SJSA1 (cell line): ENCODE measurements at places on chromosomes 7 and 10.

DNA sequence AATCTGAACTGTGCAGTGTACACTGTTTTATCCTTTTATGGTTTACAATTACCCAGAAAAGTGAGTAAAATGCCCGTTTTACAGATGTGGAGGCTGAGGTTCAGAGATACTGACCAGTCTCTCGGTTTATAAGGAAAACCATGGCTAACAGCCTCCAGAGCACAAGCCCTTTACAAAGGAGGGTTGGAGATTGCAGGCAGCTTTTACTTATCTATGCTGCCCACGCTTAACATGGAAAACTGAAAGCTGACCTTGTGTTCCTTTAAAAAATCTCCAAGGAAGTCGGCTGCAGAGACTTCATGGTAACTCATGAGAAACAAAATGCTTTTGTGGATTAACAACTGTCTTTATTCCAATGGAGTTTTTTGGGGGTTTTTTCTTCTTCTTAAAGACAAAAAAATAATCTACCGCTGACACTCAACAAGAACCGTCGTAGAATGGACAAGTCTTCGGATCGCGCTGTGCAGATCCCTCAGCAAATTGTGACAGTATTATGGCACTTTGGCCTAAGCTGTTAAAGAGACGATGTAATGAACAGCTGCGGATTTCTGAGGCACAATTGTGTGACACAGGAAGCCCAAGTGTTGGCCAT, 654 bp upstream of the SLF2 start:
- no peak for DNase-seq

GRCh38 chr10:61822781-61823230, 78.7 kb upstream of the ARID5B start:
- no peak for DNase-seq

DNA sequence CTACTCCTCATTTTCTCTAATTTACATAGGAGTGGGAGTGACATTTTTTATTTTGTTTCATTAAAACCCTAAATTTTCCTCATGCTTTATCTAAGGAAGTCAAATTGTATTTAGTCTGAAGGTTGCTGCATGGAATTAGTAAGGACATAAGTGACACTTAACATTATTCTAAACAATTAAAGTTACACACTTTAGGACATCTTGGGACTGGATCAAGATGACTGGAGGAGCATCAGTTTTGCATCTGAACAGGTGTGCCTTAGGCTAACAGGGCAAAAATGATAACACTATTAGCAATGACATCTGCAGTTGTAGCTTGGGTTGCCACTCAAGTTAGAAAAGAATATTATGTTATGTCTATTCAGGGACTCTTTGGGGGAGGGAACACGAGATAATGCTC, 199.4 kb downstream of the HDAC9 start:
- DNase-seq = no peak

- DNase-seq = no peak
Observed at GRCh38 chr7:10913457-10913856, 60.2 kb upstream of the PHF14 start.

DNA sequence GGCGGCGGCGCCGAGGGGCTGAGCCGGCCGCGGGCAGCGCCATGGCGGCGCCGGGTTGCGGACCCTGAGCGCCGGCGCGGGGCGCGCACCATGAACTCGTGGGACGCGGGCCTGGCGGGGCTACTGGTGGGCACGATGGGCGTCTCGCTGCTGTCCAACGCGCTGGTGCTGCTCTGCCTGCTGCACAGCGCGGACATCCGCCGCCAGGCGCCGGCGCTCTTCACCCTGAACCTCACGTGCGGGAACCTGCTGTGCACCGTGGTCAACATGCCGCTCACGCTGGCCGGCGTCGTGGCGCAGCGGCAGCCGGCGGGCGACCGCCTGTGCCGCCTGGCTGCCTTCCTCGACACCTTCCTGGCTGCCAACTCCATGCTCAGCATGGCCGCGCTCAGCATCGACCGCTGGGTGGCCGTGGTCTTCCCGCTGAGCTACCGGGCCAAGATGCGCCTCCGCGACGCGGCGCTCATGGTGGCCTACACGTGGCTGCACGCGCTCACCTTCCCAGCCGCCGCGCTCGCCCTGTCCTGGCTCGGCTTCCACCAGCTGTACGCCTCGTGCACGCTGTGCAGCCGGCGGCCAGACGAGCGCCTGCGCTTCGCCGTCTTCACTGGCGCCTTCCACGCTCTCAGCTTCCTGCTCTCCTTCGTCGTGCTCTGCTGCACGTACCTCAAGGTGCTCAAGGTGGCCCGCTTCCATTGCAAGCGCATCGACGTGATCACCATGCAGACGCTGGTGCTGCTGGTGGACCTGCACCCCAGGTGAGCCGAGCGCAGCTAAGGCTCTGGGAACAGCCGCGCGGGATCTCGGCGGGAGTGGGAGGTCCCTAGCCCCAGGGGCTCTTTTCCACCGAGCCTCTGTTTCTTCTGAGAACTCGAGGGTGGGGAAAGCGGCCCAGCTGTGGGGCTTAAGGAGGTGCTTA, at the start of gene GPR26:
GPR26 (plus strand) TSS at position 38 of the 919 bp plus-strand sequence; CDS start at position 91, 53 bp downstream.
- DNase-seq = no peak

- no peak for DNase-seq
Observed at GRCh38 chr7:155457544-155458110, 302 bp upstream of the EN2 start.

DNA sequence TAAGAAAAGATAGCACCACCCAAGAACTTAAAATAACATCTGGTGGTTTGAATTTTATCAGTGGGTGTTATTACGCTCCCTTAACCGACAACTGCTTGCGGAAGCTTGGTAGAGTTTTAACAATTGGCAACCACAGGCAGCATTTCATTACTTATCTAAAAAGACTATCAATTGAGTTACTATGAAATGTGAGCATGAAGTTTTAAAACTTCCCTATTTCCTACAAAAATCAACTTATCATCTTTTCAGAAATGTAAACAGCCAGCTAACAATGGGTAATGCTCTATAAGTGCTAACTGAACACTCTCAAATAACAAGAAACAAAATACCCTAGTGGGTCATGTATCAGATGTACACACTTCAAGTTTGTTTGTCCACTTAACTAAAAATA, 68.8 kb downstream of the OSBPL3 start:
- no peak for DNase-seq

DNA sequence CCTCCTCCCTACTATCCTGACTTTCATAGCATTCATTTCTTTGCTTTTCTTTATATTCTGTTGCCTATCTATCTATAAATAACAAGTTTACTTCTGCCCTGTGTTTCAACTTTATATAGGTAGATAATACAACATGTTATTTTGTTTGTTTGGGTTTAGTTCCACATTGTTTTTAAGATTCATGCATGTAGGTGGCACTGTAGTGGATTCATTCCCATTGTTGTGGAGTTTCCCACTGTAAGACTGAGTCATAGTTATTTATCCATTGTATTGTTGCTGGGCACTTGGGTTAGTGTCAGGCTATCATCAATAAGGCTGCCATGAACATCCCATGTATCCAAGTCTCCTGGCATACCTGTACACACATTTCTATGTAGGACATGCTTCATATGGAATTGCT, 127.7 kb downstream of the ARHGAP22 start:
- no peak for DNase-seq

DNA sequence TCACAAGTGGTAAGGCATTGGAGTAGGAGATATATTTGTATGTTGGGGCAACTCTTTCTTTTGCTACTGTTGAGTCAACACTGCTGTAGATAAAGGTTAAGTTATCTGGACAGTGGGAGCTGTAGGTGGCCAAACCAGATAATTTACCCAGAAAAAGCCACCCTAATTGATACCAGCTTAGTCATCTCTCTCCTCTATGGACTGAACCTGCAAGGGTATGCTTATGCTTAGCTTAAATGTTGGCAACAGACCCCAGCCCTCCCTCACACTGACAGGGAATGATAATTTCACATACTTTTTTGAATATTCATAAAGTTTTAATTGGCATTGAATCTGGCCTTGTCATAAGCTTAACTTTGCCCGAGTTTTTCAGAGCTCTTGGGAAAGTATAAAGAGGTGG, 66.3 kb downstream of the CREB5 start:
- no peak for DNase-seq

GRCh38 chr7:52749880-52750279, 285.6 kb upstream of the POM121L12 start:
- DNase-seq = no peak

DNA sequence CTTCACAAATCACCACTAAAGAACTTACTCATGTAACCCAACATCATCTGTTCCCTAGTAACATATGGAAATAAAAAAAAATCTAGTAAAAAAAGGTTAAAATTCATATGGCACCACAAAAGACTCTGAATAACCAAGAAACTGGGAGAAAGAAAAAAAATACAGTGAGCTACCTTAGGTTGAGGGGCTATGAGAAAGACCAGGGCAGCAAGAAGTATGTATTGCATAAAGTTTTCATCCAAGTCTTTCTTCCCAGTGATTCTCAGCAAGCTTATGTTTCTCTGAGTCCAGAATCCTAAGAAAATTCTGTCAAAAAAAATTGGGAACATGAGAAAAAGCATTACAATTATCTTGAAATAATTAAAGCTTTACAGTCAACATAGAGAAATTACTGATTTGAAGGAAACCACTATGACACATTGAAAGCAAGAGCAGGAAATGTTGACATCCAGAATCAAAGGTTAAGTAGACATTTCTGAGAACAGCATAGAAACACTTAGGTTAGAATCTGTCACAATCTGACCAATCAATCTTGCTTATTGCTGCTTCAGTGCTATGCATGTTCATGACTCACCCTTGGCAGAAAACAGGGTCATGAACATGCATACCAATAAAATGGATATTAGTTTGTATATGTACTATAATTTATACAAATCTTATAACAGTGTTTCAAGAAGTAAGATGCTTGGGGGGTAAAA, 494.0 kb upstream of the POT1 start:
- DNase-seq = no peak

GRCh38 chr7:7177044-7177517, 5.3 kb upstream of the C1GALT1 start:
- DNase-seq = peak; percentile 87

GRCh38 chr7:66871076-66871475, 49.9 kb upstream of the TMEM248 start:
- DNase-seq = no peak

DNA sequence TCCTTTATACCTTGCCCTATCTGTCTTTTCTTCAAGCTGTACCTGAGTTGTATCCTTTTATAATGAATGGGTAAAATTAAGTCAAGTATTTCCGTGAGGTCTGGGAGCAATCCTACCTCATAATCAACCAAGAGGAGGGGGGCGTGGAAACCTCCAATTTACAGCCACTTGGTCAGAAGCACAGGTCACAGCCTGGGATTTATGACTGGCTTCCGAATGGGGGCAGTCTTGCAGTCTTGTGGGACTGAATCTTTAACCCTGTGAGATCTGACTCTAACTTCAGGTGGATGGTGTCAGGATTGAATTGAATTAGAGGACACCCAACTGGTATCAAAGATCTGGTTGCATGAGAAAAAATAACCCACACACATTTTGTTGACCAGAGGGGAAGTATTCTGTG, 23.5 kb upstream of the KCNMA1 start:
- no peak for DNase-seq
